ENCODE measurements at places on chromosomes 3 and 15.

DNA sequence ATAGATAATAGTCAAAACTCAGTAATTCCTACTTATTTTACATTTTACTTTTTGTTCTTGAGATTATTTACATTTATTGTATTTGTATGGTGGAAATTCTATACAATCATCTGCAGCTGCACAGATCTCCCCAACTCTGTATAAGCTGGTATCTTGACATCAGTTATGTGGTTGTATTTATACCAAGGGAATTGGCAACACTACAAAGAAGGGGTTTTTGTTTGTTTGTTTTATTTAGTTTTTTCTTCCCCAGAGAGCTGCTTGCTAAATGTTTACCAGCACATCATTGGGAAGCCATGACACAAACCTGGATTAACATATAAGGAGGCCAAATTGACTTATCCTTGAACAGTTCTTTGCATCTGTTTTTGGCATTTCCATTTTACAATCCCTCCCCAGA is 389.2 kb upstream of the KCNMB2 start:
- DNase-seq: no peak

DNA sequence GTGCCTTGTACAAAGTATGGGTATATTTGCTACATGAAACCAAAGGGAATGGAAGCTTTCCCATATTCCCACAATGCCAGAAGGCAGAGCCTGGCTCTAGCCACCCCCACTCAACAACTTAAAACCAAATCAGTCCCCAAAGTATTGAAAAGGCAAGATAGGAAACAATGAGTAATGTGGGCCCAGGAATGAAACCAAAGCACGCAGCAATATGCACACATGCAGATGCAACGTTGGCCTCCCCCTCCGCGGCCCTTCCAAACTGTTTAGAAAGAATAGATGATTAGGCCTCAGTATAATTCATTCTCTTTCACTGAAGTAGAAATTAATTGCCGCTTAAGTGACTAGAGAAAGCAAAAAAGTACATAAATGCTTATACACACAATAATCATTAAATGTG is 59.1 kb downstream of the THRB start:
- no peak for DNase-seq

- no peak for DNase-seq
Observed at GRCh38 chr3:130259166-130259874, 86.2 kb upstream of the COL6A5 start.

- DNase-seq: no peak
Observed at GRCh38 chr3:4351872-4352271, 48.7 kb downstream of the SETMAR start.

- no peak for DNase-seq
Observed at GRCh38 chr15:28995705-28996104, 109.9 kb downstream of the APBA2 start.

GRCh38 chr3:131431754-131432153 is 50.2 kb downstream of the NUDT16 start:
- DNase-seq: no peak

DNA sequence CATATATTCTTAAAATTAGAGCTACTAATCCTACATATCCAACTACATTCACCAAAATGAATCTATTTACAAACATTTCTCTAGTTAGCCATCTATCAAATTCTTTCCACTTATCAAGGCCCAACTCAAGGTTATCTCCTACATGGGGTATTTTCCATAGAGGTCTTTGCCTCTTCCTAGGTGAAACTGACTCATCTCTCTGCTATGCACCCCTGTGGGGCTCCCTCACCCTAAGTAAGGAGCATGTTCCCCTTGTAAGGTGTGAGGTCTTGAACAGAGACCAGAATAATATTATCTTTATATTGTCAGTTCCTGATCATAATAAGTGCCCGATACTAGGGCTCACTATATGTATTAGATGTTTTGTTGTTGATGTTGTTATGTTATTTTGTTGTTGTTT is 74.6 kb upstream of the TSC22D2 start:
- no peak for DNase-seq

DNA sequence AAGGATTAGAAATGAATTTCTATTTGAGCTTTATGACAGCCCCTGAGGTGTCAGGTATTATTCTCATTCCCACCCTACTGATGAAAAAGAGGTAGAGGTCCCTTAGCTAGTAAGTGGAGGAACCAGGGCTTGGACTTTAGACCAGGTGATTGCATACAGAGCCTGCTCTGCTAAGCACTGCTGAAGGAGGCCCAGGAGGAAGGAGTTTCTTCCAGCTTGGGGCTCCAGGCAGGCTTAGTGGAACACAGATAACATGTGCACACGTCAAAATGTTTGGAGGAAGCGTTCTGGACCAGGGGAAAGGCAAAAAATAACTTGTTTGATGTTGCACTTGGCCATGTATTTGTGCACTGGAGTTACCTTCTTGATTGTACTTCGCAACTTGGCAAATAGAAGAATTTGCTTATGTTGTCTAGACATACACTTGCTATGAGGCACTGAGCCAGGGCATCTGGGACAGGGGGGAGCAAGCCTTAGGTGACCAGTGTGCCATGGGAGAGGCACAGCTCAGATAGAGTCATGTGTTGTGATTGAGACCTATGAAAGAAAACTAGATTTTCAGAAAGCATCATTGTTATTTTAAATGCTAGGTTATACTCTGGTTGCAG is 22.4 kb downstream of the IFT122 start:
- DNase-seq: no peak

GRCh38 chr3:108826309-108827187 is 4.0 kb downstream of the TRAT1 start:
- no peak for DNase-seq

GRCh38 chr15:70722266-70723121 is 40.9 kb downstream of the UACA start:
- no peak for DNase-seq

- no peak for DNase-seq
Observed at GRCh38 chr3:111864821-111865656, 6.0 kb downstream of the PHLDB2 start.

- DNase-seq: no peak
Observed at GRCh38 chr3:188899881-188900280, 271.9 kb upstream of the TPRG1 start.

DNA sequence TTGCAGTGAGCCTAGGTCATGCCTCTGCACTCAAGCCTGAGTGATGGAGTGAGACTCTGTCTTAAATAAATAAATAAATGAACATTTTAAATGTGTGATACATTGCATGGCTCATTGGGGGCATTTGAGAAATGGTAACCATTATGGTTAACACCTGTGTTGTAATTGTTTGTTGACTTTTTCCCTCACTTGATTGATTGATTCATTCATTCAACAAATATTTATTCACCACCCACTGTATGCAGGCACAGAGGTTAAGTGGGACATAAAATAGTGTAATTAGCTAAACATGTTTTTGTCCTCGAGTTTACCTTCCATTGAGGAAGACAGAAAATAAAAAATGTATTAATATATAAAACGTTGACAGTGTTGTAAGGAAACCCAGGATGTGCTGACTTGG is 127.1 kb upstream of the ANKRD28 start:
- DNase-seq: no peak

GRCh38 chr3:169467751-169468150 is 195.8 kb downstream of the MECOM start:
- no peak for DNase-seq

DNA sequence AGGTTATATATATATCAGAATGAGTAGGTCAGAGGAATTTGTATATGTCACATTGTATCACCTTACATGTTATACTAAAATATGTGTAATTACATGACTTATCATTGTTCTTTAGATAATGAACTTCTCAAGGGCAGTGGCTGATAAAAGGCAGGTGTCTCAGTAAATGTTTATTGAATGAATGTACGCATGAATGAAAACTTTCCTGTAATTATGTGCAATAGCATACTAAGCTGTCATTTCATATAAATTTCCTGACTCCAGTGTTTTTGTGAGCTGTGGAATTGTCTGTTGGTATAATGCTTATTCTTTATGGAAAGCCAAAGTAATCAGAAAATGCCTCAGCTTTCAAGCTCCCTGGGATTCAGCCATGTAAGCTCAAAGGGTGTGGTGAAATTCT is 4.2 kb downstream of the TBC1D23 start:
- no peak for DNase-seq

DNA sequence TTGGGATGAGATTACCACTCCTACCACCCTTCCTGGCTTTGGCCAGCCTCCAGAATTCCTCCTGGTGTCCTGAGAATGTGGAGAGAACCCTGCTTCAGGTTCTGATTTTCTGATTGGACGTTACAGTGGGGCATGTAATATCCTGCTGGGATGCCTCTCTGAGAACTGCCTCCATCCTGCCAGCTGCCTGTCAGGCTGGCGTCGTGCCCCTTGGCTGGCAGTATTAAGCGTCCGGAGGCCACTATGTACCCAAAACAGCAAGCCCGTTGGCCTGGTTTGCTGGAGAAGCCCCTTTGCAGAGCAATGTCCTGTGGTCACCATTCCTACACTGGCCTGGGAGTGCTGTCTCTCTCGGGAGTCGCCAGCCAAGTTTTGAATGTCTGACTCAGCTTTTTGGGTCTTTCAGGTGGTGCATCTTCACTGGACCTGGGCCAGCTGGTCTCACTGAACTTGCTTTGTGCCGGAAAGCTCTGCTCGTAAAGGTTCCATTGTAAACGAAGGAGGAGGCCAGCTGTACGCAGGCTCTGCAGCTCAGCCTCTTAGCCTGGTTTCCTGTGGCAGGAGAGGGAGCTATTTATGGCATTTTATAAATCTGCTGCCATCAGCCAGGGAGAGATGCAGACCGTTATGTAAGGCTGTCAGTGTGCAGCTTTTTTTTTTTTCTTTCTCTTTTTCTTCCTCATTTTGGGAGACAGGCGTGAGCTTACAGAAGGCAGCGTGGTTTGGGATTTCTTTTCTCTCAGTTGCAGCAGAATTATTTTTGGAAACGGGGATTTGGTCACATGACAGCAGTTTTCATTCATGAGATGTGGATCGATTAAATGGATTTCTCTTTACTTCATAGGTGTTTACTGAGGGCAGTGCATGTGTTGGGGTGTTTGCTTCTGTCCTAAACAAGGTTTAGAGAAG is 19.0 kb upstream of the TRAK1 start:
- DNase-seq: no peak

GRCh38 chr3:120796976-120797375 is 54.4 kb downstream of the GTF2E1 start:
- no peak for DNase-seq

DNA sequence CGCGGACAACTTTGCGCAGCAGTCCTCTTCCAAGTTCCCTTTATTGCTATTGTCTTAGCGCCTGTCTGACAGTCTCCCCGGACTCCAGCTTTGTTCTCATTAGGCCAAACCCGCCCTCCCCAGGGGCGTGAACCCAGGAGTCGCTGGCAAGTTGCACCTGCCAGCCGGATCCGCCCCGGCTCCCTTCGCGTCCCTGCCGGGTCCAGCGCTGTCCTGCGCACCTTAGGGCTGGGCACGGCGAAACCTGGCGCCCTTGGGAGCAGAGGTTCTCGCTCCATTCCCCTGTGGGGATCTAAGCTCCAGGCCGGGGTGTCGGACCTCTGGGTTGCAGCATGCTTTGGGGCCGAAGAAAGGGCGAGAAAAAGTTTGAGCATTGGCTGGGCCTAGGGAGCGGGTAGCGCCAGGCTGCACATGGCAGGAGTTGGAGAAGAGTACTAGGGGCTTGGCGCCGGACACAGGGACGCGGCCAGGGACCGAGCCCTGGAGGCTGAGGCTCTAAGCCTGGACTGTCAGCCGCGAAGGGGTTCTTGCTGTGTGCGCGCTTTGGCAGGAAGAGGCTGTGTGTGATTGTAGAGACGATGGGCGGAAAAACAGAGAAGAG is 335.1 kb upstream of the THRB start:
- DNase-seq: no peak

GRCh38 chr3:177351757-177352158 is 154.5 kb upstream of the TBL1XR1 start:
- no peak for DNase-seq

DNA sequence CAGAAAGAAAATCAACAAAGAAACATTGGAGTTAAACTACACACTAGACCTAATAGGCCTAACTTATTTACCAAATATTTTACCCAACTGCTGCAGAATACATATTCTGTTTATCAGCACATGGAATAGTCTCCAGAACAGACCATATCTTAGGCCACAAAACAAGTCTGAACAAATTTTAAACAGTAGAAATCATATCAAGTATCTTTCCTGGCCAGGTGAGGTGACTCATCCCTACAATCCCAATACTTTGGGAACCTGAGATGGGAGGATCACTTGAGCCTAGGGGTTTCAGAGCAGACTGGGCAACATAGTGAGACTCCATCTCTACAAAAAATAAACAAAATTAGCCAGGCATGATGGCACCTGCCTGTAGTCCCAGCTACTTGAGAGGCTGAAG is 18.1 kb upstream of the KPNA4 start:
- no peak for DNase-seq

Data from stimulated activated CD4-positive, alpha-beta T cell treated with anti-CD3 and anti-CD28 coated beads, Interleukin-2, amount 100 ng/mL, for 24 hours (primary cell).